ENCODE measurements at places on chromosomes 16 and 17. TPM values are rescaled to one million over a fixed set of nuclear protein-coding genes. Genes with fewer than 3 reads are reported as not detected.

DNA sequence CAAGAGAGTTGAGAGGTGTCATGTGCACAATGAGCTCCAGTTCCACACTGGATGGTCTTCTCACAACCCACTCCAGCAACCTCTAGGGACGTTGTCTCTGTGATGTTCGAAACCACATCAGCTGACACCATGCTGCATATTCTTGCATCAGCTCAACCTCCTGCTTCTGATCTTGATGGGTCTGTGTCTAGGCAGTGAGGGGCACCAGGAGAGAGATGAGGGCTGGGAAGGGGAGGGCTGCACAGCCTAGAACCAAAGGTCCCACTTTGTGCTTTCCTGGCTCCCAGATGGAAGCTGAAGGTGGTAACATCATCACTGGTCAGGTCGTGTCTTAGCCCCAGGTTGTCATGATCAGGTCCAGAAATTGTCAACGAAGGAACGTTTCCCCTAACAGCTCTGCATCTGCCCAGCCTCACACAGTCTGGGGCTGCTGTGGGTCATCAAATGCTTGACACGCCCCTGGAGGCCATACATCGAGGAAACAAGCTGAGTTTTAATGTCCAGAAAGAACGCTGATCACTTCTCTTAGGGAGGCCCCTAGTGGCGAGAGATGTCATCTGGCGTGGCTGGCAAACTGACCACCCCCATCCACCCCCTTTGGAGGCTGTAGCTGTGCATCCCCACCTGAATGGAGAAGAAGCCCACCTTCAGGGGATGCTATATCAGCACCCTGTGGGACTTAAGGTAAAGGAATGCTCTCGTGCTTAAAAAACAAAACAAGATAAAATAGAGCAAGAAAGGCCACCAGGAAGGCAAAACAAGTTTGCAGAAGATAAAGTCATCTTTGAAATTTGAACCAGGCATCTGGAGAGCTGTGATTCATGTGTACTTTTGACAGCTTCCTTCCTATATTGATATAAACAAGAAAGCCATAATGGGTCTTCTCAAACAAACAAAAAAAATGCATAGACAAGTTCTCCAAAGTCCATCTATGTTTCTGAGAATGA lies 58.3 kb downstream of the WIPI1 start:
- peak; percentile 50 for DNase-seq

DNA sequence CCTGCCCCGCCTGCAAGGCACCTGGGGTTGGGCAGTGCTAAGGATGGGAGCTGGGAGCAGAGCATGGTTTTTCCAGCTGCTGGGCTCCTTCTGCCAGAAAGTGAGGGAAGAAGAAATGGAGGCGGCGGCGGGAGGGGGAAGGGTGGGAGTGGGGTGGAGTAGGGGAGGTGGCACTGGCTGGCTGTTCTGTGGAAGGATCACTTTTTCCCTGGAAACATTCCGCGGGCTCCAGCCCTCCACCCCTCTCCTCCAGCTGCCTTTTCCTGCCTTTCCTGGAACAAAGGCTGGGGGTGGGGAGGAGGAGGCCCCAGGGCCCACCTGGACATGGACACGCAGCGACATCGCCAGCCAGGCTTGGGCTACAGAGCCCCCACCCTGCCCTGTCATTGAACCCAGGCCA lies 41.1 kb downstream of the CFAP20 start:
- DNase-seq, result no peak

DNA sequence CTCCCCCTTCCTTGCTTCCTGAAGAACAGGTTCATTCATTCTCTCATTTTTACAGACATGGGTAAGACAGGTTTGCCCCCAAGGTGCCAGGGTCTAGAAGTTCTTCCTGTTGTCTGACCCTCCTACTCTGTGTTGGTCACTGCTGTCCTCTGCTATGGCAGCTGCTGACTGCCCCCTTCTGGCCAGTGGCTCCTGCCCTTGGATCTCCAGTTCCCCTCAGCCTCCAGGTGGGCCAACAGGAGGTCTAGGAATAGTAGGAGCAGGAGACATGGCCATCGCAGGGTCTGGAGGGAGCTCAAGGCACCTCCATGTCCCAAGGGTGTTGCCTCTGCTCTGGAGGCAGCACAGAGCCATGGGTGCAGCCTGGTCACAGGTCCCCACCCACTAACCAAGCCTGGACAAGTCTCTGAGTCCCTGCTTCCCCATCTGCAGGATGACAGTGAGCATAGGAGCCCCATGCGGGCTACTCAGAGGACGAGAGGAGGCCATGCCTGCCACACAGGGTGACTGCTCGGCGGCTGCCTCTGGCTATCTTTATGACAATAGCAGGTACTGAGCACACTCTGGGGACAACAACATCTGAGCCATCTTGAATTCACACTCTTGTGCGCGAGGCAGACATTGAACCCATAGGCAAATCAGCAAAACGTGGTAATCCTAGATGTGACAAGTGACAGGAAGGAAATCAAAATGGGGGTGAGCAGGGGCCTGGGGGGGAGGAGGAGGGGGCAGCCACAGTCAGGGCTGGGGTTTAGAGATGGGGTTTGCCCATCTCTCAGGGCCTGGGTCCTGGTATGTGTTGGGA lies 27.0 kb upstream of the NXPH3 start:
- DNase-seq, result no peak

GRCh38 chr17:9647014-9647413 lies 1.7 kb downstream of the USP43 start:
- no peak for DNase-seq

- DNase-seq, result peak; percentile 23
Measured at GRCh38 chr16:68992521-68992920, 112.9 kb upstream of the HAS3 start.

DNA sequence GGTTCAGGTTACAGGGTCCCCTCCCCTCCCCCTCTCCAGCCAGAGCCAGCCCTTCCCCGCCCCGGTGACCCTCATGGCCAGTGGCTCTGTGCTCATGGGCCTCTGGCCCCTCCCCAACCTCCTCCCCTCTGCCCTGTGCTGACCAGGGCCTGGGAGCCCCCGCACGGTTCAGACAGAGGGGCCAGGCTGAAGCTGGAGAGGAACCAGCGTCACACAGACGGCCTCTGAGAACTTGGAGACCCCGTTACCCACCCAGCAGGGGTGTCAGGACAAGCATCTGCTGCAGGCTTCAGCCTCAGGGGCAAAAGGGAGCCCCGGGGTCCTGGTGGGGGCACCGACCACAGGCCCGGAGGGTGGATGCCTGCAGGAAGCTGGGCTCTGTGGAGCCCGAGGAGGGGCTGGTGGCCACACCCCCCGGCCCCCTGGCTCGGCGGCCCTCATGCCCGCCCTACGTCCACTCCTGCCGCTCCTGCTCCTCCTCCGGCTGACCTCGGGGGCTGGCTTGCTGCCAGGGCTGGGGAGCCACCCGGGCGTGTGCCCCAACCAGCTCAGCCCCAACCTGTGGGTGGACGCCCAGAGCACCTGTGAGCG lies at the start of gene WFIKKN1:
TSS of gene WFIKKN1 (plus strand) at position 171 of the 591 bp plus-strand sequence. CDS start at position 440, 269 bp downstream.
- DNase-seq, result no peak

GRCh38 chr17:10879190-10879836 lies 41.4 kb upstream of the PIRT start:
- DNase-seq, result no peak

DNA sequence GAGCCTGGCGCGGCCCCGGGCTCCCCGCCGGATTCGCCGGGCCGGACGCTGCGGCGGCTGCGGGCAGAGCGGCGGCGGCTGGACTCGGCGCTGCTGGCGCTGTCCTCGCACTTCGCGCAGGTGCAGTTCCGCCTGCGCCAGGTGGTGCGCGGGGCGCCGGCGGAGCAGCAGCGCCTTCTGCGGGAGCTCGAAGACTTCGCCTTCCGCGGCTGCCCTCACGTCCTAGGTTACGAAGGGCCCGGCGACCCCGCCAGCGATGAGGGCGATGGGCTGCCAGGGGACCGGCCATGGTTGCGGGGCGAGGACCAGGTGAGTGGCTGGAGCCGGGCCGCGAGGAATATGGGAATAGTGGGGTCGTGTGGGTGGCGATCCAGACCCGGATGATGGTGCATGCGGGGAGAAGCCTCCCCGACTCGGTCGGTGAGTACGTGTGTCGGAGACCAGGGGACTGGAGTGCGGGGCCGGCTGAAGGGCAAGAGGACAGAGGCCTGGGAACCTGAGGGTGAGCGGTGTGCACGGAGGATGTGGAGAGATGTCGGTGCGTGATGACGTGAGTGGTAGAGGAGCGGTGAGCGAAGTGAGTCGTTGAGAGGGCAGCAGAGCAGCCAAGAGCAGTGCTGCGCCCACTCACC lies 517 bp downstream of the RUNDC1 start:
- no peak for DNase-seq

DNA sequence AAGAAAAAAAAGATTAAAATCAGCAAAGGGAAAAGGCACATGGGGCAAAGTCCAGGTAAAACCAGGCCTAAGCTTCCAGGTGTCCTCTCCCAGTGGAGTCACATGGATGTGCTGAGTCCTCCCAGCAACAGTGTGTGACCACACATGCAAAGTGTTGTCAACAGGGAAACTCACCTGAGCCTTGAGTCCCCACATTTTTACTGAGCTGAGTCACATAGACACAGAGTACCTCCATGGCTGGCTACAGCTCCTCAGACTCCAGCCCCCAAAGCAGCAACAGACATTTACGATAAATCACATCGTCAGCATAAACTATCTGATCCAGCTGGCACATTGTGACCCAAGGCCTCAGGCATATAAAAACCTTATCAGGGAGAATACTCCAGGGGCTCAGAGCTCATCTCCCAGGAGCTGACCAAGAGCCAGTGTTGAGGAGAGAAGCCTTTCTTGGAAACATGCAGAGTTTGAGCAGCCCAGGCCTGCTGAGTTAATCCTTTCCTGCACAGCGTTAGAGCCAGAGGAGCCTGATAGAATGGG lies 20.5 kb downstream of the ERCC4 start:
- DNase-seq, result no peak

- DNase-seq, result no peak
Measured at GRCh38 chr16:19703172-19703889, 14.7 kb downstream of the KNOP1 start.

DNA sequence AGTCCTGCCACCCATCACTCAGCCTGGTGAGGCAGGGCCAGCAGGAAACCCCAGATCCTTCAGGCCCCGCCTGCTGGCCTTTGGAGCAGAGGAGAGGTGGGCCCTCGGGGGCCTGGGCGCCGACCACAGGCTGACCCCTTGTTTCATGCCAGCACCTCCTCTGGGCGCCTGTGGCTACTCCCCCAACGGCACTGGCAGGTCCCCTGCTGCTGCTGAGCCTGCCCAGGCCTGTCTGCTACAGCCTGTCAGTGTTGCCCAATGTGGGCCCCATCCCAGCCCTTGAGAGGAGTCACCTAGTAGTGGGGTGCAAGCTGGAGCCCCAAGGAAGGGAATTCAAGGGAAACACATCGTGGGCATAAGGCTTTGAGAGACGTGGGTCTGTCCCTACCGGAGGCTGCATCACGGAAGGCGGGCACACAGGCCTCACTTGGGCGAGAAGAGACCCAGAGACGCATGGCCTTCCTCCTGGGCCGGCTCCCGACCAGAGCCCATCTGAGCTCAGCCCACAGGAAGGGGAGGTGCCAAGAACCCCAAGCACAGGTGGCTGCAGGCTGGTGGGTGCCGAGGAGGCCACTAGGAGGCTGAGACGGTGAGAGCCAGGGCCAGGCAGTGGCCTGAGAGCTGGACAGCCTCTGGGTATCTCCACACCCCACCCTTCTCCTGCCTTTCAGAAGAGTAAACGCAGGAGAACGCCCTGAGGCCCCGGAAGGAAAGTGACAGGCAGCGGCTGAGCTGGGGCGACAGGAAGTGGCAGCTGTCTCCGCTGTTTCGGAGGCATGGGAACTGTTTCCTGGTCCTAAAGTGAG lies 8.0 kb upstream of the FASN start:
- no peak for DNase-seq

GRCh38 chr17:73196500-73196899 lies 3.6 kb downstream of the COG1 start:
- DNase-seq, result no peak

DNA sequence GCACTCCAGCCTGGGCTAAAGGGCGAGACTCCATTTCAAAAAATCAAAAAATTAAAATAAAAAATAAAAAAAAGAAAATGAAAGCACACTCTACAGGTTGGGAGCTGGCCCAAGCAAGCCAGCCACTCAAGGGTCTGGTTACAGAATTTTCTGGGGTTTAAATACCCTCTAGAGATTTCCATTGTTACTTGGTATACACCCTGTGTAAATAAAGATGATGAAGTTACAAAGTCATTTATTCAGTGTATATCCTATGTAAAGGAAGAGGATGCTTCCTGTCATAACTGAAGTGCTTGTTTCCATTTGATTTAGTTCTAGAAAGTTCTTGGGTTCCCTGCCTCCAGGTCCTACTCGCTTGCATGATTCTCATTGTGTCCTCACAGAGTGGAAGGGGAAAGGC lies 79.9 kb upstream of the C17orf78 start:
- no peak for DNase-seq

- DNase-seq, result no peak
Measured at GRCh38 chr16:65769776-65770438, 596.6 kb upstream of the CDH5 start.

DNA sequence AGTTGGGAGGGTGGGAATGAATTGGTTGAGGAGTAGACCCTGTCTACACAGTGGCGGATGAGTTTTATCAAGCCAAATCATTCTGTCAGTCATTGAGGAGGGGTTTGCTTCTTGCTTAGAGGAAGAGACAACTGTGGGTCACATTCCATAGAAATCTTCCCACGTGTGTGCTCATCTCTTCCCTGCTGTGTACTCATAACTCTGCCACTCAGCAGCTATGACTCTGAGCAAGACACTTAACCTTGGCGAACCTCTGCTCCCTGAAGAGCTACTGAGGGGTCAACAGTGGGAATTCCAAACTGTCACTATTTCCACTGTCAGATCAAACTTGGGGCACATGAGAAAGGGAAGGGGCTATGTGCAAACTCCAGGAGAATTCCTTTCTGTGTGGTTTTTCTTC lies 72.6 kb upstream of the COX10 start:
- DNase-seq, result no peak

DNA sequence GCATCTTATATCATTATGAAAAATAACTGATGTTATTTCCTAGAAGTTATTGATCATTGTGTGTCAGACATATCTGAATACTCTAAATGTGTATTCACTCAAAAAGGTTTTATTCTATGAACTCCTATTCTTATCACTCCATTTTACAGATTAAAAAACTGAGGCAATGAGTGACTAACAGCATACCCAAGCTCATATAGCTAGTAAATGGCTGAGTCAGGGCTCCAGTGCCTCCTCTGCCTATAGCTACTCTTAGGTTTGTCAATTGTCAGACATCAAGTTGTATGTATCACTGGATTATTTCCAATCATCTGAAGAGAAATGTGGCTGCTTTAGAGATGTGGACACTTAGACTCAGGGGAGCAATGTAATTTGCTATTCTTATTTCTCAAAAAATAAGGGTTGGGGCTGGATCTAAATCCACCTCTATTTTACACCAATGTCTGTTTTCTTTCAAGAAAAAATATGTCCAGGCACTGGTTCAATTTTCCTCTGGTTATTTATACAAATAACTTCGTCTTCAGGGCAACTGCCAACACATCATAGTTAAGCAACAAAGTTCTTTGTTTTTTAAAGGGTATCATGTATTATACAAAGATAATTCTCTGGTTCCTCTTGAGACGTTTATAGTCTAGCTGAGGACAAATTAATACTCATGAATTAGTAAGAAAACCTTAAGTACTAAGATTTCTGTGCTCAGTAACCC lies 328.9 kb upstream of the MAF start:
- no peak for DNase-seq

The PFN1 gene
- polyA plus RNA-seq, result 1,329 TPM

The KRT17 gene
- 4.9 TPM for polyA plus RNA-seq

The TSEN54 gene
- 8.8 TPM for polyA plus RNA-seq

The OR3A2 gene
- not detected for polyA plus RNA-seq

The YBX2 gene
- polyA plus RNA-seq, result not detected

The DNAH2 gene
- polyA plus RNA-seq, result 0.06 TPM

The MAP2K6 gene
- polyA plus RNA-seq, result 8.8 TPM

The KRTAP3-1 gene
- not detected for polyA plus RNA-seq

The HSD17B2 gene
- polyA plus RNA-seq, result 14.0 TPM

Data from AG04450 (cell line).